ENCODE measurements at places on chromosomes 11 and 22.

DNA sequence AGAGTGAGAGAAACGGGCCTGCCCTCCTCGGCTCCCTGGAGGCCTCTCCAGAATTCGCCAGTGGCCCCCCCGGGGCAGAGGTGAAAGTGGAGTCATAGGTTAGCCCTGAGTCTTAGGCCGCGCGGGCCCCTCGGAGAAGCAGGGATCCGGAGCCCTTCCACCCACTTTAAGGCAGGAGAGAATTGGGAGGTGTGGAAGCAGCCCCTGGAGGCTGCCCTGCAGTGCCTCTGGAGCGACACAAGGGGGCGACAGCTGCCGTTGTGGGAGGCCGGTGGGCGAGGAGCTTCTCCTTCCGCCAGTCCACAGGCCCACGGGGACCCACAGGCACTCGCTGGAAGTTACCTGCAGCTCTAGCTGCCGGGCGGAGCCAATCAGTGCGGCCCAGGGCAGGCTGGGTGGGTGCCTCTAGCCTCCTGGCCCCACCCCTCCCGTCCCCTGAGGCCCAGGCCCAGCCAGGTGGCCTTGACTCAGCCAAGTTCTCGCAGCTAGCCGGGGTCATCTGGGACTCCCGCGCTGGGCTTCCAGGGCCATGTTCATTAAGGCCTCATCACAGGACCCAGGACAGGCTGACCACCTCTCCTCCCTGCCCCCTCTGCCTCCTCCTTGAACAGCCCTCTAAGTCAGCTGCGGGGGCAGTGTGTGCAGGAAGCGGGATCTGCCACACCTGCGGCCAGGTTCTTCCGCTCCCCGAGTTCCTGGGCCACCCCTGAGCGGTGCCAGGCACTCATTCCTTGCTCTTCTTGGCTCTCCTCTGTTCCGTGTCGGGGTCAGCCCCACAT, 5.0 kb downstream of the DGKZ start:
- DNase-seq: peak; percentile 59

DNA sequence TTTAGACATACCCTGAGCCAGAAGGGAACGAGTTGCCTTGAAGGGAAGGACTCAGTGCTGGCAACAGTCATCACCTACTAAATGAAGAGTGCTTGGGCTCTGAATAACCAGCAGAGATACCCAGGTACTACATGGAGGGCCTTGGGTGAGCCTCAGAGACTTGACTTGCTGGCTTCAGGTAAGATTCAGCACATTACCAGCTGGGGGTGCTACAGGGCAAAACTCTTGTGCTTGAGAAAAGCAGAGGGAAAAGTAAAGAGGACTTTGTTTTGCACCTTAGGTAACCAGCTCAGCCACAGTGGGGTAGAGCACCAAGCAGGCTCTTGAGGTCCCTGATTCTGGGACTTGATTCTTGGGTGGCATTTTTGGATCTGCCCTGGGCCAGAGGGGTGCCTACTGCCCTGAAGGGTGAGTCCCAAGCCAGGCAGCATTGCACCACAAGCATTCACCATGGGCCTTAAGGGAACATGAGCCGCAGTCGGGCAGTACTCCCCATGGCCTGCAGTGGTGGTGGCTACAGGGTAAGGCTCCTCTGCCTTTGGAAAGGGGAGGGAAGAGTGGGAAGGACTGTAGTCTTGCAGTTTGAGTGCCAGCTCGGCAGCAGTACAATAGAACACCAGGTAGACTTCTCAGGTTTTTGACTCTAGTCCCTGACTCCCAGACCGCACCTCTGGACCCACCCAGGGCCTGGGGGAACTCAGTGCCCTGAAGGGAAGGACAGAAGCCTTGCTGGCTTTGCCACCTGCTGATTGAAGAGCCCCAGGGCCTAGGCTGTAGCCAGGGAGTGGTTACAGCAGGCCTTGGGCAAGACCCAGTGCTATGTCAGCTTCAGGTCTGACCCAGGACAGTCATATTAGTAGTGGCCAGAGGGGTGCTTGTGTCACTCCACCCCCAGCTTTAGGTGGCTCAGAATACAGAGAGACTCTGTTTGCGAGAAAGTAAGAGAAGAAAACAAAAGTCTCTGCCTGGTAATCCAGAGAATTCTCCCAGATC, 22.7 kb upstream of the PLEKHA7 start:
- DNase-seq: no peak

DNA sequence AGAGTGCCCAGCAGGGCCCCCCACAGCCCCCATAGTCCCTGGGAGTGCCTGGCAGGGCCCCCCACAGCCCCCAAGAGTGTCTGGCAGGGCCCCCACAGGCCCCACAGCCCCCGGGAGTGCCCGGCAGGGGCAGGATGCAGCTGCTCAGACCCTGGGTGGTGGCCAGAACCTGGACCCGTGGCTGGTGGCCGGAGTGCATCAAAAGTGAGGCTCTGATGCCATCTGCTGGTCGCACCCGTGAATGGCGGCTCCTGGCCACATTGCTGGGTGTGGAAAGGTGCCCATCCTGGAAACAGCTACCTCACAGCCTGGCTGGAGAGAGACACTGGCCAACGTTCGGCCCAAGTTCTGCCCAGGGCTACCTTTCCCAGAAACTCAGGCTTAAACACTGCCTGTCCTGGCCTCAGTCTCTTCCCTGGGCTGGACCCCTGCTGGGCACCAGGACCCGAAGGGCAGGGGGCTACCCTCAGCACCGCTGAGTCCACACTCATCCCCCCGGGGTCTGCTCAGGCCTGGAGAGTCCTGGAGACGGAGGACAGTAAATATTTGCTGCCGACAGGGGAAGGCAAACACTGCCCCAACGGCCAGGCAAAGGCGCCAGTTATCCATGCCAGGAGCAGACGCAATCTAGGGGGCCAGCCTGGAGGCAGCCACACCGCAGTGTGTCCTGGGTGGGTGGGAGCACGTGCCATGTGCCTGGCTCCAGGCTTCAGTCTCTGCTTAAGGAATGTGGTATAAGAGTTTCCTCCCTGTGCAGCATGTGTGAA, 4.4 kb downstream of the INS start:
- peak; percentile 20 for DNase-seq

DNA sequence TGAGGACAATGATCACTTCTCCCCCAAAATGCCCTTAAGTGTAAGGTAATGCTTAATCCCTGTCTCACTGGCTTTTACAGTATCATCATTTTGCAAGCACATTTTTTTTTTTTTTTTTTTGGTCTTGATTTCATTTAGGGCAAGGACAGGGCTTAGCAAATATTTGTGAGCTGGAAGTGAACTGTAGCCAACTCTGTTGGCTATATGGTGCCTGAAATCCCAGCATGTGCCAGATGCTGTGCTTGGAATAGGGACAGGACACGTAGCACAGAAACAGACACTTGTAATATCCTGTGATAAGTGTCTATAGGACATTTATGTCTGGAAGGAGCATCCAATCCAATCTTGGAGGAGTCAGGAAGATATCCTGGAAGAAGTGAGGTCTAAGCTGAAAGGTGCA, 198.3 kb downstream of the NAV2 start:
- DNase-seq: no peak

- no peak for DNase-seq
Observed at GRCh38 chr11:91804042-91804441, 420.6 kb upstream of the FAT3 start.

GRCh38 chr22:43481568-43482317, 69.9 kb downstream of the MPPED1 start:
- DNase-seq: no peak

DNA sequence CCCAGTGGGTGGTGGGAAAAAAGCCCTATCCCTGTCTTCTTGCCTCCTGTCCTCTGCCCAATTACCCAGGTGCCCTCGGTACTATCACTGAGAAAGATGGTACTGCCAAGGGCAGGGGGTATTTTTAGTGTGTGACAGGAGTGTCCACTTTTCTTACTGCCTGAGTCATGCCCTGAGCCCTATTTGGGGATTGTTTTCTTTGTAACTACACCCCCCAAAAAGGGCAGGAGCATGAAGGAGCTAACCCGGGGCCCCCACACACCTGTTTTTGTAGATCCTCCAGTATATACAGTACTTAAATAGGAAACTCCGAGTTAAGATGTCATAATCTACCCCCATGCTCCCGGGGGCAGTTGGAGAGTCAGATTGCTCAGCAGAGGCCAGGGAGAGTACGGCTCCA, 3.8 kb downstream of the SMTNL1 start:
- DNase-seq: no peak

GRCh38 chr11:124640666-124641065, 18.0 kb downstream of the TBRG1 start:
- DNase-seq: no peak

DNA sequence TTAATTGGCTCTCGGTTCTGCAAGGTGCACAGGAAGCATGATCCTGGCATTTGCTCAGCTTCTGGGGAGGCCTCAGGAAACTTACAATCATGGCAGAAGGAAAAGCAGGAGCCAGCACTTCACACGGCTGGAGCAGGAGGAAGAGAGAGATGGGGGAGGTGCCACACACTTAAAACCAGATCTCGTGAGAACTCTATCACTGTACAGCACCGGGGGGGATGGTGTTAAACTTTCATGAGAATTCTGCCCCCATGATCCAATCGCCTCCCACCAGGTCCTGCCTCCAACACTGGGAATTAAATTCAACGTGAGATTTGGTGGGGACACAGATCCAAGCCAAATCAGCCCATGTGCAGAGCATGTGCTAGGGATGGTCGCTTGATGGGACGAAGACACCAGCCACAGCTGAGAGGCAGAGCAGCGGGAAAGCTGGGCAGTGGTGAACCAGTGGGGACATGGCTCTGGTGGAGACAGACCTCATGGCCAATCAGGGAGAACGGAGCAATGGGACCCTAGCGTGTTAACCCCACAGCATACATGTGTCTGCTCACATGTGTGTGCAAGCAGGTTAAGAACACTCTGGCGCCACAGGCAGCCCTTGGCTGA, 6.2 kb downstream of the TANGO2 start:
- DNase-seq: no peak

DNA sequence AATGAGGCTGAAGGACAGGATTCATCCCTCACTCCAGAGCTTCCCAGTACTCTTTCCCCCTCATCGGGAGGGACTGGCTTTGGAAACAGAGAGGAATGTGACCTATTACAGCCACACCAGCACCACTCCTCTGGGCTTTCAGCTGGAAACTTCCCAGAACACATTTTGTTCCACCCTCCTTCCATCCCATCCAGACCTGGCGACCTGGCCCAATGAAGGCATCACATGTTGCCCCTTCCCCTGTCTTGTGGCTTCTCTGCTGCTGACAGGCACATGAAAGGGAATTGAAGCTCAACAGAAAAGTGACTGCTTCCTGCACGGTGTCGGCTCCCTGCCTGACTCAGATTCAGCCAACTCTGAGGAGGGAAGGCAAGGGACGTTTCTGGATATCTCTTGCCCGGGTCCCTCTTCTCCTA, 19.1 kb downstream of the IRAG1 start:
- DNase-seq: no peak

DNA sequence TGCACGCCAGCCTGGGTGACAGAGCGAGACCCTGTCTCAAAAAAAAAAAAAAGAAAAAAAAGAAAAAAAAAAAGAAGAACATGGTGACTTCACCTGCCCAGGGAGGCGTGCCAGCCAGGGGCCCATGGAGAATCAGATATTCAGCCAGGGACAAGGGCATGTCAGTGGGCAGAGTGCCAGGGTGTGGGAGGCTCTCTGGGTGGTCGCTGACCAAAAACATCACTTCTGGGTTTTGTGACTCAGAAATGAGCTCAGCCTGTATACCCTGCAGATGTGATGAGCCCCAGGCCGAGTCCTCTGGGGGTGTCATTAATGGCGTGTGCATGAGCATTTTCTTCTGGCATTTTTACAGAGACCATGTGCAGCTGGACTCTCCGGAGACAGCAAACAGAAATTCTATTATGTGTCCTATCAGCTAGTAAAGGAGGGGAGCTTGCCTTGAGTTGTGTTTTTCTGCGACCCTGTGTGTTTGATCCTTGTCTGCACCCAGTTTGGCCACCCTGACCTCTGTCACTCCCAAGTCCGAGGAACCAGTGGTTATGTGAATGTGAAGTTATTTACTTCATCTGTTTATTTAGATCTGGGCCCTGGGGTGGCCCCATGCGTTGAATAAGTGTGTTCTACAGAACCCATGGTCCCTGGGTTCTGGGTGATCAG, 53.6 kb downstream of the BCR start:
- DNase-seq: no peak
